Fibroblast of skin of scalp (primary cell): ENCODE measurements at places on chromosomes 16 and 17.
A peak's percentile ranks its signal among the peaks of the same experiment; 100 is the strongest.

DNA sequence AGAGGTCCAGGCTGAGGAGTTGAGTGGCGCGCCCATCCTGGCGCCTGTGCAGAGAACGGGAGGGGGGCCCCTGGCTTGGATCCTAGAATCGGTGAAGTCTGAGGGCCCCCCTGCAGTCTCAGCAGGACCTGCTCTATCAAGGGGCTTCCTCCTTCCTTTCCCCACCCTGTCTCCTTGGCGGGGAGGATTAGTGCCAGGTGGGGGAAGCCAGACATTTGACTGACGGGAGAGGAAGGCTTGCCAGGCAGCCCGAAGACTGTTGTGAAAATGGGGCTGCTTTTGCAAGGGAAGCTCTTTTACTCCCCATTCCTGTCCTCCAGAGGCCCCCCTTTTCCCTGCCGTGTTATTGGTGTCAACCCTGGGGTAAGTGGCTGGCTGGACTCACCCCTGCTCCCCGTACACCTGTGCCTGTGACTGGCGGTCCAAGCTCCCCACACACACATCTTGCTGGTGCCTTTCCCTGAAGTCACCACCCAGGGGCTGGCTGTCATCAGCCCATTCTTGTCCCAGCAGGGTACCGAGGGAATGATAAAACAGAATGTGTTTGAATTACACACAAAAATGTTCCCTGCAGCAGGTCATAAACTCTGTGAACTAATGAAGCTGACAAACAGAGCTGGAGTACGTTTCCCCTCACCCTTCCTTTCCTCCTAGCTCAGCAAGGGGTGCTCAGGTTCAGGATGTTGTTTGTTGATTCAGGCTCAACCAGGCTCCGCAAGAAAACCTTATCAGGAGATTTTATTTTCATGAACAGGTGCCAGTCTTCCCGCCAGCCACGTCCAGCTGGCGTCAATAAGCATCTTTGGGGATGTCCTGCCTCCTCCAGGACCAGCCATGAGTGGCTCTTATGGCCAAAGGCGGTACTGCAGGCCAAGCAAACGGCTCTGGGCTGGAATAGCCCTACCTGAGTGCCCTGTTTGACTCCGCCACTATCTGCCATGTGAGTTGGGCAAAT, 4.4 kb upstream of the ARMC7 start:
- peak; percentile 33 for DNase-seq

- no peak for DNase-seq
Measured at GRCh38 chr17:42274253-42274542, 2.0 kb downstream of the STAT5B start.

GRCh38 chr17:79572136-79572925, 38.5 kb downstream of the RBFOX3 start:
- DNase-seq = no peak

- DNase-seq = no peak
Measured at GRCh38 chr16:20327444-20328041, at the start of gene GP2. Gene GP2, minus strand, starts transcription at chr16:20327513. Its CDS starts 1,082 bp downstream, at chr16:20326431.

DNA sequence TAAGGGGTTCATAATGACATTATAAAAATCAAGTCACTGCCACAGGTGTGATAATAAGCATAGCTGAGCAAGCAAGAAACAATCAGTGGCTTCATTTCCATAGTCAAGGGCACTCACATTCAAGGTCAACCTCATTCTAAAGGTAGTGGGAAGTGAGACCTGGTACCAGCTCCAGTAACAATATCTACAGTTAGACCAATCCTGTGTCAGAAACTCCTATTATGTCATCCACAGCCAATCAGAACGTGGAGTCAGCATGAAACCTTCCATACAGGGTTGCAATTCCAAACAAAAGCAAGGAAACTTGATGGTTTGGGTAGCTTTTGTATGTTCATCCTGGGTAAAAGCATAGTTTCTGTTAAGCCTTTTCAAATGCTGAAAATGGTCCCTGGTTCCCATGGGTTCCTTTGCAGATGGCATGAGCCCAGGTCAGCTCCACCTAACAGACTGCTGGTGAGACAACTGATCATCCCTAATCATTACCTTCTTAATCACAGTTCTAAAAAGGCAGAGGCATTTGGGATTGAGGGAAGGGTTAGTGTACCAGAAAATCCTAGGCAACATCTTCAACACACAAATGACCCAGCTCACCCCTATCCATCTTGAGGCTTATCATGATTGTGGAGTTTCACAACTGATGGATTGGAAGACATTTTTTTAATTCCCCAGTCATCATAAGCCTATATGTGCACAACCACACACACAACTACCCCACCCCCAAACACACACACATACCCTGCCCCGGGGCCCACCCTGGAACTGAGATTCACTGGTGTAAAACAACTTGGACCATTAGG, 30.4 kb downstream of the TEX2 start:
- DNase-seq = no peak

- DNase-seq = no peak
Measured at GRCh38 chr16:74166456-74166855, 130.2 kb upstream of the PSMD7 start.

DNA sequence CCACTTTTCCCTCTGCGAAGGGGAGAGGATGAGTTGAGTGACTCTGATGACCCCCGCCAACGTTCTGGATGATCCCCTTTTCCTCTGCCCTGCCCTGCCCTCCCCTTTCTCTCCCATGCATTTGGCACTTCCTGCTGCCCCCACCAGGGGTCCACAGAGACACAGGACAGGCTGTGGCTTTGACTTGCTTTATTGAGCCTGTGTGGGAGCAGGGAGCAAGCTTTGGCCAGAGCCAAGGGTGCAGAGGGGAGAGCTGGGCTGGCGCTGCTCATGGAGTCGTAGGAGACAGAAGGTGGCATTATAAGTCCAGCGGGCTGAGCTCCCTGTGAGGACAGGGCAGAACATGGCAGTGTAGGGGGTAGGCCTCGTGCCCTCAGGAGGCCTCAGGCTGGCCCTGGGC, 1.6 kb downstream of the PPY start:
- DNase-seq = peak; percentile 59

DNA sequence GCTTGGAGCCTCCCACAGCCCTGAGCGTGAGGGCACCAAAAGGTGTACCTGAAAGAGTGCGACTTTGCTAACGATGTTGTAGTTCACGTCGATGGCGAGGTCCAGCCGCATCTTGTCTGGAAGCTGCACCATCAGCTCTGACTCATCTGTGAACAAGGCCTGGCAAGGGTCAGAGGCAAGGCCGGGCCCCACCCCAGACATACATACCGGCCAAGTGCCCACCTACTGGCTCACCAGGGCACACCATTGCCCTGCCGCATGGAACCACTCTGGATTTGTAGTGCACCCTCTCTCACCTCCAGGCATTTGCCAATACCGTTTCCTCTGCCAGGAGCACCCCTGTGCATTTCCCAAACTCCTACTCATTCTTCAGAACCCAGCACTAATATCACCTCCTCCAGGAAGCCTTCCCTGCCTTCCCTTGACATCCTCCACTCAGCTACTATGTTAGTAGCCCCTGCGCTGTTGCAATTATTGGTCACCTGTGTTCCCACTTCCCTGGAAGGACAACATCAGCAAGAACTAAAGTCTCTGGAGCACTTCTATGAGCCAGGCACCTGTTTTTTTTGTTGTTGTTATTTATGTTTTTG, 69.4 kb downstream of the CNGB1 start:
- DNase-seq = no peak

- DNase-seq = no peak
Measured at GRCh38 chr17:79711715-79712305, 18.9 kb upstream of the ENPP7 start.

DNA sequence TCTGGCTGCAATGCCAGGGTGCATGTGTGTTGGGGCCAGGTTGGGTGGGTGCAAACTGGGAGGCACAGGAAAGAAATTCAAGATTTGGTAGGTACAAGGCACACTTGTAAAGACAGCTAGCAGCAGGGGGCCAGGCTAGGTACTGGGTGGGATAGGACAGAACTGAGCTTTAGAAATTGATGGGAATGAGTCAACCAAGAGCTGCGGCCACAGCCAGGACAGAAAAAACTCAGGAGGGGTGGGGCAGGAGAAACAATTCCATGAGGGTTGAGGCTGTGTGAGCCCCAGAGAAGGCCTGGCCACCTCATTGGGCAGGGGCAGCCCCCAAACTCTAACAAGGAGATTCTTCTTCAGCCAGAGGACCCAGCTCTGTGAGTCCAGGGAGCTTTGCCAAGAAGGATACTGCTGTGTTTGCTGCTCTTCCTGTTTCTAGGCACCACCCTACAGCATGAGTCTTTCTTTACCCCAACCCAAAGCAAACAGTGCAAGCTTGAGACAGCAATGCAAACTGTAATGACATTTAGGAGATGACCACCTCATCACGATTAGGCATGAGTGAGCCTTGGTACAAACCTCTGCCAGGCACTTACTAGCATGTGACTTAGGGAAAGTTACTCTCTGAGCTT, 21.3 kb upstream of the CCDC182 start:
- DNase-seq = no peak

GRCh38 chr16:52488837-52489289, 58.1 kb downstream of the TOX3 start:
- no peak for DNase-seq

- no peak for DNase-seq
Measured at GRCh38 chr17:35361027-35361426, 12.4 kb downstream of the SLFN11 start.

- DNase-seq = peak; percentile 39
Measured at GRCh38 chr17:79192503-79193351, 118.1 kb downstream of the ENGASE start.

DNA sequence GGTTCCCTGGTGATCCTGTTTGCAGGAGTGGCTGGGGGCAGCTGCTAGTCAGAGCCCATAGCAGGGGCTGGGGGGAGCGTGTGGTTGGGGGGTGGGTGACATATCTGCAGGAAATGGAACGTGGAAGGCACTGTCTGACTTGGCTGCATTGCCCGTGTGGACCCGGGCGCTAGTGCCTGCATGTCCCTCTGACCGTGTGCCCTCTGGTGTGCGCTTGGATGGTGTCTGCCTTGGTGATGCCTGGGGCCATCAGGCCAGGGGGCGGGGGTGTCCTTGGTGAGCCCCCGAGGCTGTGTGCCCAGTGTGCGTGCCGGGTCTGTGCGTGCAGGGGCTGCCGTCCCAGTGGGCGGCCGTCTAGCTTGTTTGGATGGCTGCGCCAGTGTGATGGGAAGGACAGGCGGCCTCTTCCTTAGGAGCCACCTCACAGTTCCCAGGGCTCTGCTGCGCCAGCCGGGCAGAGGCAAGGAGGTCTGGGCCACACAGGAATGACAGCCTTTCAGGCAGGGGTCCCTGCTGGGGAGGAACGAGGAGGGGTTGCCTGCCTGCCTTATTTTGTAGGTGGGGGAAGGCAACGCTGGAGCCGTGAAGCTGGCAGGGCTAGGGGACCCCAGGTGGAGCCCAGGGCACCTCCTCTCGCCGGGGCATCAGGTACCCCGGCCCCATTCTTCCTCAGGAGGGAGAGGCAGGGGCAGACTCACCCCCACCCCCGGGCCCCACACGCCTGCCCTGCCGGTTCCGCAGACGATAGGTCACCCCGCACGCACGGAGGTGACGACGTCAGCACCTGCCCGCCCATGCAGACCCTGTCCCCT, 693 bp downstream of the NDRG4 start:
- DNase-seq = no peak

DNA sequence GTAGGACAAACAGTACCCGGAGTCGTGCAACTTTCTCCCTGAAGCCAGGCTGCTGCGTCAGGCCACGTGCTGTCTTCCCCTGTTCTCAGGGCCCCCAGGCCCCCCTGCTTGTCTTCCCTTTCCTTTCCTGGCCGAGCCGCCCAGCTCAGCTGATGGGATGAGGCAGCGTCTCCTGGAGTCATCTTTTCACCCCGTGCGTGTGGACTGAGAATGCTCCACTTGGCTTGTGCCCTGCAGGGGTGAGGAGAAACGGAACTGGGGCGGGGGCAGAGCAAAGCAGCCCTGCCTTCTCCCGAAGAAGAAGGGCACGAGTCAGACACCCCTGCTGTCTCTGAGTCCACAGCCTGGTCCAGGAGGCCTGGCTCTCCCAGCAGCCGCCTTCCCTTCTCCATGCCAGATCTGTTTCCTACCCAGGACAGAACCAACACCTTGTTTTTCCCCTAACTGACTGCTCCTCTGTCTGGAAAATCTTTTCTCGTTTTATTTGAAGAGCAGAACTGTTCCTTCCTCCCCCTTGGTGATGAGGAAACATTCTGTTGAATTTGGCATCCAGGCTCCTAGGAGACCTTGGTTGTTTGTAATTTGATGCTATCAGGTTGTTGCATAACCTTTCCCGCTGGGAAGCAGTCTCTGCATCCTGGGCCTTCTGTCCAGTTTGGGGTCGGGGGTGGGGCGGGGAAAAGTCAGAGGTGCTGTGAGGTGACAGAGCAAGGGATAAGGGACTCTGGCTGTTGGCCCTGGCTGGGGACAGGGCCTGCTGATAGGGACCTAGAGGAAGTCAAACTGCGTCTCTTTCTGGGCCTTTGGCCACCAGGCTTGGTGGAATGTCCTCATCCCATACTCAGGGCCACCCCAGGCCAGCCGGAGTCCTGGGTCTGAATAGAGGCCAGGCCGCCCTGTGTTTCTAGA, 78.8 kb downstream of the WIPI1 start:
- DNase-seq = peak; percentile 74

GRCh38 chr17:50180111-50180510, 14.3 kb downstream of the SGCA start:
- peak; percentile 59 for DNase-seq

DNA sequence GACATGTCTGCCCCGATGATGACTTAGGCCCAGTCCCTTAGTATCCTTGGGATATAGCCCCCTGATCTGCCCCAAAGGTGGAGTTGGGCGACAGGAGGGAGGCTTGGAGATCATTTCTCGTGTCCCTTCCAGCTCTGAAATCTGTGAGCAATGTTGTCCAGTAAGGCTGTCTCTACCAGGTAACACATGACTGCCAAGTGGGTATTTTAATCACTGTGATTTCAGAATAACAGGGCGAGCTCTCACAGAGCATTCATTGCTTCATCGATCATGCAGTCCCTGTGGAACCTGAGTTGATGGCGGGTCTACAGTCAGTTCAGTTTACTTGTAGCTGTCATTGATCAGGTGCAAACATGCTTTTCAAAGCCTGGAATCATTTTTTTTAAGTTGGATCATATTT, 39.2 kb downstream of the KSR1 start:
- no peak for DNase-seq

DNA sequence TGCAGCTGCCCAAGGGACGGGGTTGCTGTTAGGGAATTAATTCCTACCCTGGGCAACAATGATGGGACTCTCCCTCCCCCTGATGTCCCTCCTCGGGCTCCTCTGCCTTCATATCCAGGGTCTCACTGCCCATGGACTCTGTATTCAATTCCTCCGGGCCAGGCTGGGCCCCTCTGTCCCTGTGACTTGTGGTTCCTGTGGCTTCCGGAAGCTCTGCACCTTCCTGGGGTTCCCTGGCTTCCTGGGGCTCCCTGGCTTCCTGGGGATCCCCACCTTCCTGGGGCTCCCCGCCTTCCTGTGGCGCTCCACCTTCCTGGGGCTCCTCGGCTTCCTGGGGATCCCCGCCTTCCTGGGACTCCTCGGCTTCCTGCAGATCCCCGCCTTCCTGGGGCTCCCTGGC, 35.2 kb downstream of the SRL start:
- no peak for DNase-seq
